CD4-positive, alpha-beta memory T cell (primary cell): ENCODE measurements at places on chromosomes 3 and 15.

GRCh38 chr3:18354701-18355100, 70.4 kb downstream of the SATB1 start:
- H3K36me3 ChIP-seq: peaks cover 23% of the 10 kb centered on the region
- H3K27me3 ChIP-seq: no peaks in the 10 kb centered on the region
- no peak for DNase-seq
- H3K4me1 ChIP-seq: no peaks in the 10 kb centered on the region
- H3K4me3 ChIP-seq: no peak overlapping the region

DNA sequence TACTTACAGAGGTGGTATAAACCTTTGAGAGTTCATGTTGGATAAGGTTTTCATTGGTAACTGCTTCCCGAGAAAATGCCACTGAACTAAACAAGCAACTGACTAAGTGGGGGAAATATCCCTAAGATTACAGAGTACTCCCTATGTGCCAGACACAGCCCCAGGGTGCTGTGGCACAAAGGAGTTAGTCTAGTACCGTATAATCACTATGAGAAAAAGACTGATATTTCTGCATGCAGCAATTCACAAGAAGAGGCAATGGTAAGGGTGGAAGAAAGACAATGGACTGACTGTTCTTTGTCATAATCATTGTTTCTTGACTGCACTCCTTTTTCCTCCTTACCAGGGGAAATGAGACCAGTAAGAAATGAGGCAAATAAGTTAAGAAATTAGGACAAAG, 20.0 kb upstream of the SLC25A26 start:
- H3K27ac ChIP-seq: no peak overlapping the region
- H3K4me3 ChIP-seq: no peak overlapping the region
- H3K36me3 ChIP-seq: no peaks in the 10 kb centered on the region
- H3K4me1 ChIP-seq: no peaks in the 10 kb centered on the region
- no peaks in the 10 kb centered on the region for H3K27me3 ChIP-seq

DNA sequence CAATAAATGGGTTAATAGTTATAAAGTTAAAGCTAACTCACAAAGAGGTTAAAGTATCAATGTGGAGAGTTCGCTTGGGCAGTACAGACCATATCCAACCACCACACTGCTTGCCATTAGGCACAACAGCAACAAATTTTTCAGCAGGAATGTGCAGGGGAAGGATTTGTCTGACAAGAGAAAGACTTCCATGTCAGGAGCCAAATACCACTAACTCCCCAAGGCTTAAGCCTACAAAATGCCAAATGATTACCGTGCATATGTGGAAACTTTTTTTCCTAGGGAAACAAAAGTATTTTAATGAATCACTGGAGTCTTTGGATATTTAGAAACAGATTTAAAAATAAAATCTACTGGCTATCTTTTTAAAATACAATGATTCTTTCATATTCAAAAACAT, 8.1 kb downstream of the VGLL3 start:
- no peak overlapping the region for H3K27ac ChIP-seq
- DNase-seq: no peak
- H3K36me3 ChIP-seq: no peaks in the 10 kb centered on the region
- no peaks in the 10 kb centered on the region for H3K4me1 ChIP-seq

- no peaks in the 10 kb centered on the region for H3K36me3 ChIP-seq
- peaks cover 43% of the 10 kb centered on the region for H3K4me1 ChIP-seq
- DNase-seq: peak; percentile 53
- H3K4me3 ChIP-seq: no peak overlapping the region
These were observed 131.5 kb upstream of the SATB1 start for GRCh38 chr3:18556503-18557135.

DNA sequence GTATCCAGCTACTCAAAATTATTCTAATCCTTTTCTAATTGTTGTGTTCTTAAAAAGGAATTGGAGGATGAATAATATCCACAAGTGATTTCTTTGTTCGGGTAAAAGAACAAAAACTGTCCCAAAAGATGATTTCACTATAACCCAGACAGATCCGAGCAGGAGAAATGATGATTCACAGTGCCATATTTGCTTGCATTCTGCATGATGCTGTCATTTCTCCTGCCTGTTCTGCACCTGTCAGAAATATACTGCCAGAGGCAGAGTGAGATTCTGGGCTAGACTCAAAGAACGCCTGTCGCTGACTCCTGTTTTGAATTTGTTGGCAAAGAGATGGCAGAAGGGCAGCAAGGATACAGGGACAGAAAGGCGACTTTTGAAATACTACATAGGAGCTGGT, 34.7 kb upstream of the SLC24A5 start:
- DNase-seq: no peak
- no peaks in the 10 kb centered on the region for H3K27me3 ChIP-seq
- H3K4me1 ChIP-seq: no peaks in the 10 kb centered on the region
- H3K27ac ChIP-seq: no peak overlapping the region

DNA sequence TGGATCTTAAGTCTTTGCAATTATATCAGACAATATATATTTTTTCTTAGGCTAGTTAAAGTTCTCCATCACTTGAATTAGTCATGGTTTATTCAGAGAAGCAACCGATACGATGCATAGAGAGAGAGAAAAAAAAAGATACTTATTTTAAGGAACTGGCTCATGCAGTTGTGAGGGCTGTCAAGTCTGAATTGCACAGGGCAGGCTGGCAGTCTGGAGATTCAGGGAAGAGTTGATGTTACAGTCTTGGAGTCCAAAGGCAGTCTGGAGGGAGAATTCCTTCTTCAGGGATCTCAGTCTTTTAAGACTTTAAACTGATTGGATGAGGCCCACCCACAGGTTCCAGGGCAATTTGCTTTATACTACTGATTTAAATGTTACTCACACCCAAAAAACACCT, 412.6 kb downstream of the IL5RA start:
- H3K36me3 ChIP-seq: no peaks in the 10 kb centered on the region
- H3K27ac ChIP-seq: no peak overlapping the region
- H3K27me3 ChIP-seq: no peaks in the 10 kb centered on the region
- no peak for DNase-seq

GRCh38 chr3:66625505-66626216, 124.8 kb upstream of the LRIG1 start:
- no peaks in the 10 kb centered on the region for H3K4me1 ChIP-seq
- H3K4me3 ChIP-seq: no peak overlapping the region
- no peaks in the 10 kb centered on the region for H3K27me3 ChIP-seq
- no peaks in the 10 kb centered on the region for H3K36me3 ChIP-seq
- no peak for DNase-seq

DNA sequence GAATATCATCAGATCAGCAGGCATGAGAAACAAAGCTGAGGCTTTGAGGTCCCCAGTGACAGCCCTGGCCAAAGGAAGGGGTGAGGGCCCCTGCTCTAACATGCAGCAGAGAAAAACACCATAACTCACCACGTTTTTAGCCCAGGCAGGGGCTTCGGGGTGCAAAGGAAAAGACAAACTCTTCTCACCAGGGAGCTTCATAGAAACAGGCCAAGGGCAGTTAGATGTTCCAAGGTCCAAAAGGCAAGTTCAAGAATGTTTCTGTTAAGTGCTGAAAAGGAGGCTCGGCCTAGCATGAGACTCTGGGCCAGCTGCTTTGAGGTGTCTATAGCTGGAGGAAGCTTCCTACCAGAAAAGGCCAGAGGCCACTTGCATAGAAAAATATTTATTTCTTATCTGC, 608.4 kb upstream of the CFAP20DC start:
- H3K4me3 ChIP-seq: no peak overlapping the region
- no peak for DNase-seq
- no peak overlapping the region for H3K27ac ChIP-seq
- H3K4me1 ChIP-seq: no peaks in the 10 kb centered on the region

GRCh38 chr3:194488055-194488742, 1.4 kb upstream of the ATP13A3 start:
- peak overlapping the region; percentile 51 for H3K27ac ChIP-seq
- H3K36me3 ChIP-seq: no peaks in the 10 kb centered on the region
- H3K4me3 ChIP-seq: peak overlapping the region; percentile 59
- DNase-seq: peak; percentile 34
- no peaks in the 10 kb centered on the region for H3K27me3 ChIP-seq

- no peak overlapping the region for H3K4me3 ChIP-seq
- peaks cover 15% of the 10 kb centered on the region for H3K4me1 ChIP-seq
- no peaks in the 10 kb centered on the region for H3K27me3 ChIP-seq
- H3K27ac ChIP-seq: no peak overlapping the region
These were observed 93.7 kb upstream of the IMPG2 start for GRCh38 chr3:101414121-101414520.

- peaks cover 18% of the 10 kb centered on the region for H3K4me1 ChIP-seq
- DNase-seq: peak; percentile 21
- H3K4me3 ChIP-seq: no peak overlapping the region
- H3K27me3 ChIP-seq: no peaks in the 10 kb centered on the region
- peak overlapping the region; percentile 25 for H3K27ac ChIP-seq
These were observed 141.3 kb downstream of the ADAM10 start for GRCh38 chr15:58608129-58608590.

- peak; percentile 18 for DNase-seq
- H3K36me3 ChIP-seq: no peaks in the 10 kb centered on the region
- H3K27me3 ChIP-seq: no peaks in the 10 kb centered on the region
- H3K27ac ChIP-seq: peak overlapping the region; percentile 51
These were observed 70.6 kb upstream of the BHLHE40 start for GRCh38 chr3:4908433-4909156.

DNA sequence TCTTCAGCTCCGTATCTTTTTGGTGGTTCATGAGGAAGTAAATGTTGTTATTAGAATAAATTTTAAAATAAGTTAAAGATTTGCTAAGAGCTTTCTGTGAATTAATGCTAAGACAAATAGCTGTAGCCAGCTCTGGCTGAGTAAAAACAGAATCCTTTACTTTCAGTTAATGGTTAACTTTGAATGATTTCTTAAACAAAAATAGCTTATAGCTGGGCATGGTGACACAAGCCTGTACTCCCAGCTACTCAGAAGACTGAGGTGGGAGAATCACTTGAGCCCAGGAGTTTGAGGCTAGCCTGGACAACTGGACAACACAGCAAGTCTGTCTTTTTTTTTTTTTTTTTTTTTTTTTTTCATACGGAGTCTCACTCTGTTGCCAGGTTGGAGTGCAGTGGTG, 25.0 kb downstream of the TCAIM start:
- DNase-seq: no peak
- H3K27ac ChIP-seq: no peak overlapping the region

- no peaks in the 10 kb centered on the region for H3K27me3 ChIP-seq
- H3K4me1 ChIP-seq: no peaks in the 10 kb centered on the region
- H3K36me3 ChIP-seq: no peaks in the 10 kb centered on the region
- DNase-seq: no peak
- no peak overlapping the region for H3K4me3 ChIP-seq
- H3K27ac ChIP-seq: no peak overlapping the region
These were observed 659.3 kb downstream of the ROBO2 start for GRCh38 chr3:77699125-77699691.

- no peaks in the 10 kb centered on the region for H3K36me3 ChIP-seq
- no peak overlapping the region for H3K27ac ChIP-seq
- no peak for DNase-seq
- no peaks in the 10 kb centered on the region for H3K4me1 ChIP-seq
- no peak overlapping the region for H3K4me3 ChIP-seq
These were observed 872.3 kb downstream of the ROBO1 start for GRCh38 chr3:78895528-78895927.

GRCh38 chr15:28992336-28992864, 106.6 kb downstream of the APBA2 start:
- H3K27ac ChIP-seq: no peak overlapping the region
- H3K4me1 ChIP-seq: no peaks in the 10 kb centered on the region
- H3K27me3 ChIP-seq: no peaks in the 10 kb centered on the region
- DNase-seq: no peak

GRCh38 chr3:161349529-161350312, 21.6 kb downstream of the SPTSSB start:
- H3K4me1 ChIP-seq: peaks cover 24% of the 10 kb centered on the region
- no peaks in the 10 kb centered on the region for H3K36me3 ChIP-seq
- no peak overlapping the region for H3K4me3 ChIP-seq
- H3K27ac ChIP-seq: no peak overlapping the region
- peak; percentile 60 for DNase-seq
- H3K27me3 ChIP-seq: no peaks in the 10 kb centered on the region

GRCh38 chr15:51499379-51499976, 123.1 kb downstream of the DMXL2 start:
- H3K4me1 ChIP-seq: no peaks in the 10 kb centered on the region
- H3K27me3 ChIP-seq: no peaks in the 10 kb centered on the region
- H3K4me3 ChIP-seq: no peak overlapping the region
- no peaks in the 10 kb centered on the region for H3K36me3 ChIP-seq
- no peak overlapping the region for H3K27ac ChIP-seq

GRCh38 chr15:77493324-77493907, 72.7 kb downstream of the HMG20A start:
- no peak for DNase-seq
- H3K27me3 ChIP-seq: no peaks in the 10 kb centered on the region
- H3K36me3 ChIP-seq: no peaks in the 10 kb centered on the region
- no peak overlapping the region for H3K27ac ChIP-seq
- H3K4me1 ChIP-seq: peaks cover 9% of the 10 kb centered on the region
- no peak overlapping the region for H3K4me3 ChIP-seq

GRCh38 chr15:41935566-41936020, 36.8 kb downstream of the EHD4 start:
- H3K27me3 ChIP-seq: no peaks in the 10 kb centered on the region
- DNase-seq: no peak
- H3K36me3 ChIP-seq: no peaks in the 10 kb centered on the region
- H3K4me3 ChIP-seq: no peak overlapping the region

DNA sequence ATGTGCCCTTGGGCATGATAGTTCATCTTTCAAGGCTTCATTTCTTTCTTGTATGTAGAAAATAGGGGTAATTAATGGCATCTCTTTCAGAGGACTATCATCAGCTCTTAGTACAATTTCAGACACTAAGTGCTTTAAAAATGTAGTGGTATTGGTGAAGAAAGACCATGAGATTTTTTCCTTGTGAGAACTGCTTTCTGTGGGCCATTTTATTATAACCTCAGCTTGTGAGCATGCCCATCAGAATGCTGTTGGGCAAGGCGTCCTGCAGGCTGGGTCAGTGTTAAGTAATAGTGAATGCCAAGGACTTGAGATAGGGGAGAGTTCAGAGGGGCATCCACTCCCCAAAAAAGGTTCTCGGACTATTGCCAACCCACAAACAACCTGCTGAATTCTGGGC, 187.9 kb downstream of the GHSR start:
- DNase-seq: no peak
- H3K4me3 ChIP-seq: no peak overlapping the region
- no peak overlapping the region for H3K27ac ChIP-seq
- H3K27me3 ChIP-seq: no peaks in the 10 kb centered on the region

DNA sequence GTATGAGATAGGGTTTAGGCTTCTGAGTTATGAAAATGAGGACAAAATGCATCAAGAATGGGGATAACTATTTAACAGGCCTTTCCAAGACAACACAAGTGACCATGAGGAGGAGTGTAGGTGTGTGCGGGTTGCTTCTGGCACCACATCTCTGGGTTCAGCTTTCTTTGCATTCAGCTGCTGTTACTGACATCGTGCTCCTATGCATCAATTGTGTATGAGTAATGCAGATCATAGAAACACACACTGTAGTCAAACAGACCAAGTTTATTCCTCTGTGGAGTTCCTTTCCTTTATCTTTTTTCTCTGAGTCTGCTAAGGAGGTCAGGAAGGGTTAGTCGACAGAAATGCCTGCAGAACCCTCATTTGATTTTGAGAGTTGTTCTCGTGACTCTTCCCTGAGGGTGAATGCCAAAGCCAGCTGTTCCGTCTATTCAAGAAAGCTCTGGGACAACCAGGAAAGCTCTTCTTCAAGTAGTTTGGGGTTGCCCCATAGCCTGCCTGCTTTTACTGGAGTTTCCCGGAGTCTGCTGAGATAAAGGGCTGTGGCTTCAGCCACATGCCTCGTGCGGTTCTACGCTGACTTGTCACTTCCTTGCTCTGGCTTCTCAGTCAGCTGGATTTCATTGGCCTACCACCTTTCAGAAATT, 136.7 kb upstream of the TLE3 start:
- no peak for DNase-seq
- H3K27ac ChIP-seq: no peak overlapping the region
- H3K27me3 ChIP-seq: no peaks in the 10 kb centered on the region
- H3K4me1 ChIP-seq: no peaks in the 10 kb centered on the region
- no peak overlapping the region for H3K4me3 ChIP-seq
- no peaks in the 10 kb centered on the region for H3K36me3 ChIP-seq
